ENCODE measurements at places on chromosomes 4 and X. TPM values are rescaled to one million over a fixed set of nuclear protein-coding genes. Genes with fewer than 3 reads are reported as not detected.

DNA sequence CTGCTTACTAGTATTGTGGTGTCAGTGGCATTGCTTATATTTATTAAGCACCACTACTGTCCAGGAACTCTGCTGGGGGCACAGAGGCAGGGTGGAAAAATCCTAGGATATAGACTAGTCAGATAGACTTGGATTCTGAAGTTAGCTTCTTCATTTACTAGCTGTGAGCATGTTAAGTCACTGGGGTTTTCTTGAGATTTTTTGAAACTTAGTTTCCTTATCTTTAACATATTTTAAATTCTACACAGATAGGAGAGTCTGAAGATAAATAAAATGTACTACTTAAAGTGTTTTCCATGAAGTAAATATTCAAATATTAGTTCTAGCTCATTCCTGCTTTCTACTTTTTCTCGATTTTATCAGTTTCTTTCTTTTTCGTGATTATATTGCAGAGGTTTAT lies 196.9 kb upstream of the GRID2 start:
- DNase-seq = no peak
- no peak overlapping the region for H3K4me3 ChIP-seq
- no peak overlapping the region for H3K27ac ChIP-seq
- peaks cover 8% of the 10 kb centered on the region for H3K4me1 ChIP-seq

DNA sequence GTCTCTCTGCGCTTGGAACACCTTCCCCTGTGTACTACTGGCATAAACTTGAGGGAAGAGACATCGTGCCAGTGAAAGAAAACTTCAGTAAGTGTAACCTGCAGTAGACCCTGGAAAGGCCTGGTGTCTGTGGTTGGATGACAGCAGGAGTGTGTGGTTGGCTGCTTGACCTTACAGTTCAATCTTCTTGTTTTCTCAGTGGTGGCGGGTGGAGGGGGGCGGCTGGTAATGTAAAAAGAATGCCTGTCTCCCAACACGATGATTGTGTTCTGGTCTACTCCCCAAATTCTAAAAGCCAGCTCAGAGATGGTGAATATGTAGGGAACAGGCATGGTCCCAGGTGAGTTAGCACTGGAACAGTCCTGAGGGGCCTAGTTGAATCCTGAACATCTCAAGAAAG lies 18.6 kb downstream of the PSMD10 start:
- no peak overlapping the region for H3K27ac ChIP-seq
- no peaks in the 10 kb centered on the region for H3K36me3 ChIP-seq
- H3K4me3 ChIP-seq = no peak overlapping the region
- H3K27me3 ChIP-seq = no peaks in the 10 kb centered on the region
- DNase-seq = no peak

GRCh38 chrX:72465889-72466288 lies 106.8 kb downstream of the HDAC8 start:
- H3K36me3 ChIP-seq = no peaks in the 10 kb centered on the region
- no peak overlapping the region for H3K4me3 ChIP-seq
- DNase-seq = no peak
- no peaks in the 10 kb centered on the region for H3K4me1 ChIP-seq
- H3K27me3 ChIP-seq = no peaks in the 10 kb centered on the region

DNA sequence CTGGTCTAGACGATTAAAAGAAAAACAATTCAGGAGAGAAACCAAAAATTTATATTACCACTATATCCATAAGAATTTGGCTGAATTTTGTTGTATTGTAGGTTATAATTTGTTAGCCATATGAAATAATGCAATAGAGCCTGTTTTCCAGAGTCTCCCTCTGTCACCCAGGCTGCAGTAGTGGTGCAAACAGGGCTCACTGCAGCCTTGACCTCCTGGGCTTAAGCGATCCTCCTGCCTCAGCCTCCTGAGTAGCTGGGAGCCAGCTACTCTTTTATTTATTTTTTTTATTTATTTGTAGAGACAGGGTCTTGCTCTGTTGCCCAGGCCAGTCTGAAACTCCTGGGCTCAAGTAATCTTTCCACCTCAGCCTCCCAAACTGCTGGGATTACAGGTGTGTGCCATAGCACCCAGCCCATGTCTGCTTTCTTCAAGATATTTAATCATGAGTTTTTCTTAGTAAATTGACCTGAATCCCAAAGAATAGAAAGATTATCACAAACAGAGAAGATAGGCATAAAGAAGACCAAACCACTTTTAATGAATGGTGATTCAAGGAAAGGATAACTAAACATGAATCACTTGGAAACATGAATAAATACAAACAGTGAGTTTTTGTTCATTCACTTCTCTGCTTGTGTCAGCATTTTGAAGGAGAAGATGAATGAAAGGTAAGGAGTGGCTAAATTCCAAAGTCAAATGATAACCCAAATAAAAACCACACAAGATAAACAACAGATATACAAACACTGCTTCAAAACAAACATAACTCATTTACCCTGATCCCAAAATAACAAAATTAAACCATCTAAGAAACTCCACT lies 82.1 kb downstream of the PPP3CA start:
- H3K27me3 ChIP-seq = no peaks in the 10 kb centered on the region
- H3K36me3 ChIP-seq = no peaks in the 10 kb centered on the region
- peaks cover 4% of the 10 kb centered on the region for H3K4me1 ChIP-seq
- DNase-seq = no peak
- H3K27ac ChIP-seq = no peak overlapping the region

GRCh38 chrX:149939655-149939904 lies 1.3 kb upstream of the EOLA2 start:
- no peak for DNase-seq
- no peaks in the 10 kb centered on the region for H3K36me3 ChIP-seq
- no peaks in the 10 kb centered on the region for H3K27me3 ChIP-seq
- no peaks in the 10 kb centered on the region for H3K4me1 ChIP-seq

- DNase-seq = no peak
- H3K27me3 ChIP-seq = no peaks in the 10 kb centered on the region
- H3K27ac ChIP-seq = no peak overlapping the region
- no peaks in the 10 kb centered on the region for H3K36me3 ChIP-seq
- H3K4me1 ChIP-seq = no peaks in the 10 kb centered on the region
- H3K4me3 ChIP-seq = no peak overlapping the region
Observed at GRCh38 chr4:60201052-60201673, 999.0 kb upstream of the ADGRL3 start.

DNA sequence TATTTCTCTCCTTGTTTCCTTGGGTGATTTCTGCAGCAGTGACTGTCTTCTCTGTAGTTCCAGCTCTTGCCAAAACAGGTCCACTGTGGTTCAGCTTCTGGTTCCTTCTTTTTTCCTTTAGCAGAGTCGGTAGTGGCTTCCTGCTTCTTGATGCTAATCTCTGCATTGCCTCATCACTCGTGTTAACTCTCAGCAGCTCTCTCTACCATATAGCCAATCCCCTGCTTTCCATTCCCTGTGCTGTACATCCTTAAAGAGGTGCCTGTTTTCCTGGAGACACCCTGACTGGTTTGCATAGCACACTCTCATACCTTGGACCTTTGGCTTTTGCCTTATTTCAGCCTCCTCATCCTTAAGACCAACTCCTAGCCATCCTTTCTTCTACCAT lies 191.2 kb upstream of the LNX1 start:
- H3K27me3 ChIP-seq = no peaks in the 10 kb centered on the region
- H3K4me3 ChIP-seq = no peak overlapping the region
- H3K4me1 ChIP-seq = no peaks in the 10 kb centered on the region
- no peak for DNase-seq

DNA sequence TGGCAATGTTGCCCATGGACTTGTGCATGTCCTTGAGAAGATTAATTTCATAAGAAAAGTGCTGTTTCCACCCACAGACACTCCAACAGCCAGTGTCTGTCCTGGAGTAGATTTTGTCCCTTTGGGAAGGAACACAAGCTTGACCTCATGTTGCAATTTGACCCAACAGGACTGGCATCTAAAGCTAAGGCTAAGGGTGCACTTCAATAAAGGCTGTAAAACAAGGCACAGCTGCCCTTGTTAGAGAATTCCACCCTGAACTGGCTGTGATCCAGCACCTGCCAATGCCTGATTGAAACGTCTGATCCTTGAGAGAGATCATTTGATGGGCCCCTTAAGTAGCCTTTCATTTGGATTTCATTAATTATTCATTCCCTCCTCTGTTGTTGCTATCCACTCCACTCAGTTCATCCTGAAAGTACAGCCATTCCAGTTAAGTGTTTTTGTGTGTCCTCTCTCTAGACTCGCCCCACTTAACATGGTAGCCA lies 56.2 kb downstream of the CD99L2 start:
- H3K4me3 ChIP-seq = no peak overlapping the region
- no peaks in the 10 kb centered on the region for H3K27me3 ChIP-seq
- H3K36me3 ChIP-seq = no peaks in the 10 kb centered on the region
- H3K27ac ChIP-seq = no peak overlapping the region
- no peak for DNase-seq
- H3K4me1 ChIP-seq = peaks cover 3% of the 10 kb centered on the region

DNA sequence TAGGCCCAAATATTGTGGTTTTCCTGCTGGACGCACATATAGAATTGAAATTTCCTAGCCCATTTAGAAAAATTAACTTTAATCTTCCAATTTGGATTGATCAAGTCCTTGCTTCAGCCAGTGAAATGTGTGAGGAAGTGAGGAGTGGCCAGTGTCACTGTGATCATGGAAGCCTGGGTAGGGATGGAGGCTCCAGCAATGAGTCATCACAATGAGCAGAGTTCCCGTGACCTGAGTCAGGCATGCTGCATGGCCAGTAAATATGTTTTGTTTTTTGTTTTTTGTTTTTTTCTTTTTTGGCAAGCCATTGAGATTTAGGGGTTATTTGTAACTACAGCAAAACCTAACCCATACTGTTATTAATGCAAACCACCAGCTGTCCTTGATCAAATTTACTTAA lies 52.1 kb downstream of the IDS start:
- no peak overlapping the region for H3K4me3 ChIP-seq
- H3K4me1 ChIP-seq = no peaks in the 10 kb centered on the region
- H3K27me3 ChIP-seq = no peaks in the 10 kb centered on the region
- H3K36me3 ChIP-seq = no peaks in the 10 kb centered on the region

DNA sequence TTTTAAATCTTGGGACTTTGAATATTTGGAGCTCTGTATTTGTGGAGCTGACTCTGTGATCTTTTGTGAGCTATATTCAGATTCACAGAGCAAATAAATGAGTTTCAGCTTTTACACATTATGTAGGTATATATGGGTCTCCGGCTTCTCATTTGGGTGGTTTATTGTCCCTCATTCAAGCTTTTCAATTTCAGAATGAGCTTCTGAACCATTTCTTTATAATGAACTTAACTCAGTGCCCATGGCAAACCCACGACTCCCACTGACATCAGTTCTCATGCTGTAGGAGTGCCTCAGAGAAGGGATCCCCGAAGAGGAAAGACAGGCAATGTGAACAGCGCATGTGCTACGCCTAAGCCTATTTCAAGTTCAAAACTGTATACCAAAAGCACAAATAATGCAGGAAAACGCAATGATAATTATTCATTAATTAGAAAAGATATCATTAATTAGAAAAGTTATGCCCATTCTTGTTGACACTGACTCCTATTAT lies 156.6 kb downstream of the DCTD start:
- H3K4me3 ChIP-seq = no peak overlapping the region
- no peak overlapping the region for H3K27ac ChIP-seq
- no peak for DNase-seq
- no peaks in the 10 kb centered on the region for H3K27me3 ChIP-seq
- no peaks in the 10 kb centered on the region for H3K4me1 ChIP-seq
- H3K36me3 ChIP-seq = no peaks in the 10 kb centered on the region

DNA sequence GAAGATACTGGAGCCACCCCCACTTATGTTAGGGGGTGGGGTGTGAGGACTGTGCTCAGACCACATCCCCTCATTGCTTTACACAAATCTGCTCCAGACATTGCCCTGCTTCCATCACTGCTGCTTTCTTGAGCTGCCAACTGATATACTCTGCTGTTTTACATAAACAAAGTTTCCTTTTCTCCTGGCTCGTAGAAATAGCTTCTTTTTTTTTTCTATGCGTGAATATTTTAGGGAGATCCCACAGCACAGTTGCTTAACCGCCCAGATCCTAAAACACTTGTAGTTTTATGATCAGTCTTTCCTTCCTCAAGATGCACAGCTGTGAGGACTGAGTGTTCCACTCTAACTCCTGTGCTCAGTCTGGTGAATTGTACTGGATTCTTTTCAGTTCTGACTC lies 768.4 kb downstream of the PCDH18 start:
- no peak overlapping the region for H3K4me3 ChIP-seq
- no peaks in the 10 kb centered on the region for H3K36me3 ChIP-seq
- H3K4me1 ChIP-seq = no peaks in the 10 kb centered on the region

DNA sequence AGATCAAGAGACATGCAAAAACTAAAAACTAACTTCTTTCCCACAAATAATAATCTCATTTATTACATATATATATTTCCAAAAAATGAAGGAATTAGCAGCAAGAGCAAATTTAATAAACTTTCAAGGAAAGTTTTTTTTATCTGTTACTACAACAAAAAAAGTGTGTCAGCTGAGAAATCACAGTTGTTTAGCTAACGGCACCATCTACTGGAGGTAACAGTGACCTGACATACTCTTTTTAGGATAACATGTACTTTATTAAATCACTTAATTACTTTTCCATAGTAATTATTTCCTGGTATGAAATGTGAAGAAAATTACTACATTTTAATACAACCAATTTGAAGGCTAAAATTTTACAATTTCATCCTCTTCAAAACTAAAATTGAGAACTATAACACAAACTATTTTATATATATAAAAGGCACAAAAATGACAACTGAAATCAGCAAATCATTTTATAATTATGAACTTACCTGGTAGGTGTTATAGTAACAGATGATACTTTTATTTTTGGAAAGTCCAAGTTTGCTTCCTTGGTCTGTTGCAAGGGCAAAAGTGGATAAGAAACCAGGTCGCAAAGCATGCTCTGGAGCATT lies 9.1 kb downstream of the LAMTOR3 start:
- no peak overlapping the region for H3K27ac ChIP-seq
- peaks cover 69% of the 10 kb centered on the region for H3K36me3 ChIP-seq
- H3K4me1 ChIP-seq = no peaks in the 10 kb centered on the region
- no peaks in the 10 kb centered on the region for H3K27me3 ChIP-seq

GRCh38 chrX:7946960-7947359 lies 19.7 kb upstream of the PNPLA4 start:
- no peak overlapping the region for H3K27ac ChIP-seq
- no peak for DNase-seq

- no peak overlapping the region for H3K4me3 ChIP-seq
- H3K36me3 ChIP-seq = no peaks in the 10 kb centered on the region
- no peak overlapping the region for H3K27ac ChIP-seq
- DNase-seq = no peak
- H3K27me3 ChIP-seq = no peaks in the 10 kb centered on the region
Observed at GRCh38 chrX:40746521-40746920, 11.2 kb upstream of the MED14 start.

The CT45A5 gene
- total RNA-seq = 1.2 TPM

The ZNF275 gene
- 9.0 TPM for total RNA-seq

The SOX3 gene
- not detected for total RNA-seq

The SPATA18 gene
- total RNA-seq = 17.3 TPM

The PHOX2B gene
- not detected for total RNA-seq

The LUZP4 gene
- not detected for total RNA-seq

The DDX53 gene
- total RNA-seq = not detected

The WDR17 gene
- total RNA-seq = 3.2 TPM

The GPRASP1 gene
- total RNA-seq = 5.5 TPM

The VEGFD gene
- total RNA-seq = 80.1 TPM
